ENCODE measurements at places on chromosomes 6 and 20.

- no peak for DNase-seq
Measured at GRCh38 chr6:67666177-67666964, 968.7 kb upstream of the ADGRB3 start.

- DNase-seq = no peak
Measured at GRCh38 chr6:53796451-53796780, 1.6 kb downstream of the LRRC1 start.

- DNase-seq = no peak
Measured at GRCh38 chr20:21322083-21322710, 19.1 kb downstream of the XRN2 start.

GRCh38 chr6:6287415-6287814, 33.0 kb downstream of the F13A1 start:
- DNase-seq = no peak

DNA sequence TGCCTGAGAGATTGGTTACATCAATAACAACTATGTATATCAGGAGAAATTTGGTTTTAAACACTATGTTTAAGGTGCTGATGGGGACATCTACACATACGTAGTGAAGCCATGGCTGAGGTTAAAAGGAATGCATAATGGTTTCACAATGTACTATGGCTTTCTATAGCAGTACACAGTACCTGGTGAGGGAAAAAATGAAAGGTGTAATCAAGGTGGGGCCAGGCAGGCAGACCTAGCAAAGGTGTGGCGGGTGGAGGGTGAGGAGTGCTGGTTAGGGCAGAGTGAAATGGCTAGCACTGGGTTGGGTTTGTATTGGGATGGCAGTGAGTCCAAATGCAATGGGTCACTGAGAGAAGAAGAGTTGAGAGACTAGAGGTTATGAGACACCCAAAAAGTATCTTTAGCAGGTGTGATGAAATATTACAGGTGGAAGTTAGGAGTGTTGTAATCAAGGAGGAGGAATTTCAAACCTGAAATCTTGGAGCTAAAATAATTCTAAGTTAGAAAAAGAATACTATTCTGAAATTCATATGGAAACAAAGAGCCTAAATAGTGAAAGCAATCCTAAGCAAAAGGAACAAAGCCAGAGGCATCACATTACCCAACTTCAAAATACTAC, 22.3 kb downstream of the PAQR8 start:
- DNase-seq = no peak

GRCh38 chr6:15395087-15395486, 149.2 kb downstream of the JARID2 start:
- no peak for DNase-seq

- DNase-seq = no peak
Measured at GRCh38 chr20:37363221-37364012, 17.5 kb downstream of the SRC start.

DNA sequence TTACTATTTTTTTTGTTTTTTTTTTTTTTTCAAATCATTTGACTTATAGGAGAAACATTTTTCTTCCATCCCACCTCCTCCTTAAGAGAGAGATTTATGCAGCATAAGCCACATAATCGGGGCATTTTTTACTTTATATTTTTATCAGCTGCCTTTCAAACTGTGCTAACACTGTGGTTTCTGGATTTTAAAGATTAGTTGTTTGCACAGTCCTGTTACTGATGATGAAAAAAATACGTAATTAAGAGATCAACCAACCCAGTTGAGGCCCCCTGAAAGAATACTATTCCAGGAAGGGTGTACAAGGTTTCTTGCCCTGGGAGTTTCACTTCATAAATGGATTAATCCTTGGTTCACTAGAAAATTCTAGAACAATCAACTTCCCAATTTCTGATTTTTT, 68.3 kb downstream of the MMS22L start:
- DNase-seq = no peak

DNA sequence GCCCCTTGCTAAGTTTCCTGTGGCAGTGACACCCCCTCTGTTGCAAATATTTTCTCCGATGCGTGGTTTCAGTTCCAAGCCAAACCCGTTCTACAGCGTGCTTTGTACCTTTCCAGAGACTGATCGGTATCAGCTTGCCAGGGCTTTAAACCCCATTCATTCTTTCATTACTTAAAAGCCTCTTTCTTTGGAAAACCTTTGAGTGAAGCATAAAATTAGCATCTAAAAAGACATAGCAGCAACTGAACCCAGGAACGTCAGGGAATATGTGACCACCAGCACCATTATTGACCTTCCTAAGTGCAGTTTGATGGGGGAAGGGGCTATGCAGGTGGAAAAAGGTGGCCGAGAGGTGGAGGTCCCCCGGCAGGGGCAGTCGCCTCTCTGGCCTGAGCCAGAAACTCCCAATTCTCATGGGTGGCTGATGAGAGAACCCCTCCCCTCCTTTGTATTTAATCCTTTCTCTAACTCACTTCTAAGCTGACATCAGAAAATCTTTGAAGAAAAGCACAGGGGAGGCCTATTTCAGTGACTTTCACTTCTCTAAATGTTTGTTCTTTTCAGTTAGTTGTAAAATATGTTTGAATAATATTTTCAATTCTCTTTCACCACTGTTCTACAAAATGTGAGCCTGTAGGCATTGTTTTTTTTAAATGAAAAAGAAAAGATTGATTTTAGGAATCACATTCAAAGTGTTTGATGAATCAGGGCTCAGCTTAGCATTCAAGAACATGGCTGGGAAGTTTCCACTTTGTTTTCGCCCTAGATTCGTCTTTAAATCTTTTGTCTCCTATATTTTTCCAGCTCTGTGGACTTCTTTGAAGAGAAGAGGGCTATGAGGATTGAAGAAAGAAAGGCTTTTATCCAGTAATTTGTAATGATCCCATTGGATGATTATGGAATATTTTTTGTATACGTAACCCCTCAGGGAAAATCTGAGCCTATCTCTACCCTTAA, 89.2 kb downstream of the RSPH3 start:
- peak; percentile 24 for DNase-seq

DNA sequence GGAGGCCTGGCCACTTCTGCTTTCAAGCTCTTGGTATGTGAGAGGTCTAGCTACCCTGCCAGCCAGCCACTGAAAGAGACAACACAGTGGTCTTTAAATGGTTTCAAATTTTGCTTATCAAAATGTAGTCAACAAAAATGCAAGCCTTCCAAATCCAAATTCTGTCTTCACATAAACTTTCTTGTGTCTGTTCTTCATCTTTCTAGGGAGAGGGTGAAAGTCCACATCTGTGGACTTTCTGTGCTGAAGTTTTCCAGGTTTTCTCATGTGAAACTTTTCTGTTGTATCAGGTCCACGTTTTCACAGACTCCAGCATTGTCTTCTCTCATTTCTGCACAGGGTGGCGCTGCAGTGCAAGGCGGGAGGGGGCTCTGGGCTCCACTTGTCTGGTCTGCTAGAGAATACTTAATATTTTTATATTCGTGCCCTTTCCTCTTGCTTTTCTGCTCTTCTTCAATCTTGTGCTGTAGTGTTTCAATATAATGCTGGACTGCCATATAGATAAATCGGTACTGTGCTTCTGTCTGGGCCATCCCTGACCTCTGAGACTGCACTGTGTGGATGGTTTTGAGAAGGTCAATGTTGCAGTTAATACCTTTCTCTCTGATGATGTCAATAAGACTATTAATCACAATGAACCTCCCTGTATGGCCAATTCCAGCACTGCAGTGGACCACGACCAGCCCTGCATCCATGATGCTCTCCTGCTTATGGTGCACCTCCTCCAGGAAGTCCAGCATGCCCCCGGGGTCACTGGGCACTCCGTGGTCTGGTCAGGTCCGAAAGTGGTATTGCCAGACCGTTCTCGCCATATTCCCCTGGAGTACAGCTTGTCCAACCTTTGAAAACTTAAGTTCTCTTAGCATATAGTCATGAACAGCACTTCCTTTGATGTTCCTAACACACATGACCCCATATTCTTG, 161.6 kb upstream of the TNFAIP3 start:
- DNase-seq = peak; percentile 71

- no peak for DNase-seq
Measured at GRCh38 chr6:16846399-16846778, 85.1 kb upstream of the ATXN1 start.

DNA sequence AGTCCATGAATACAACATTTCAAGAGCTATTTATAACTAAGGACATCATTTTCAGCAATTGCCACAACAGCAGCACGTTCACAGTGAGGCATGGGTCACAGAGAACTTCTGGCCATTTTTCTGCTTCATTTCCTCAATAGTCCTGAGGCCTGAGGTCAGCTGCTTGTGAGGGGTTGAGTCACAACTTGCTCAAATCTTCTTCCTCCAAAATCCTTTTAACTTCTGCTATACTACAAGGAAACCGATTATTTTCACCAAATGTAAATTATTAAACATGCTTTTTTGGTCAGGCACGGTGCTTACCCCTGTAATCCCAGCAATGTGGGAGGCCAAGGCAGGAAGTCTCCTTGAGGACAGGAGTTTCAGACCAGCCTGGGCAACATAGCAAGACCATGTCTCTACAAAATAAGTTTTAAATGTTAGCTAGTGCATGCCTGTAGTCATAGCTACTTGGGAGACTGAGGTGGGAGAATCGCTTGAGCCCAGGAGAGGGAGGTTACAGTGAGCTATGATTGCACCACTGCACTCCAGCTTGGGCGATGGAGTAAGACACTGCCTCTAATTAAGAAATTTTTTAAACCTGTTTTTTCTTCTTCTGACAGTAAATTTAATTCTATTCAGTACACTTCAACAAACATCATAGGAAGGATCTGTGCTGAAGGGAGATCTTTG, 11.1 kb upstream of the SLC16A10 start:
- peak; percentile 95 for DNase-seq

DNA sequence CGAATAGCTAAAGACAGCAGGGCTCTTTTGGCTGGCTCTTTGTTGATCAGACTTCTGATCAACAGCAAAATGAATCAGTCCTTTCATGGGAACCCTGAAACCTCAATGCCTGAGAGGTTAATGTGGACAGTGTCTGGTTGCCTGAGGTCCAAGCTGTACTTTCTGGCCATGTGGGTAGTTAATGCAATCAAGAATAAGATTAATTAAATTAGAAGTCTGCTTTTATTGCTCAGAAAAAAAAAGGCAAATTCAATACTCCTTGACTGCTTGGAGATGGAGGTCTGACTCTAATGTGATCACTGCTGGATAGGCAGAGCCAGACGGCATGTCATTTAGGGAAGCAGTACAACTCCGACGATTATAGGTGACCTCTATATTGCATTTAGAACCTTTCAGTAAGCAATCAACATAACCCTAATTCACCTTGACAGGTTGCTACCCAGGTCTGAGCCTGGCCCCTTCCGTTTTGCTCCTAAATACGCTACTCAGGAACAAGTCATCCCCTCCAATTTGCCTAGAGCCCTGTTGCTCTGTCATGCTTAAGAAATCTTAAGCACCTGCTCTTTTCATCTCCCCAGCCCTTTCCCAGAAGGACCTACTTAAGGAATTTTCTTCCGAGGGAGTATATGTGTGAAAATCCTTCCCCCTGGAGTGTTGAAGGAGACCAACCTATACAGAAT, 370.0 kb upstream of the SPTLC3 start:
- no peak for DNase-seq

GRCh38 chr6:77019081-77019480, 444.2 kb downstream of the HTR1B start:
- no peak for DNase-seq

GRCh38 chr6:86459978-86460377, 477.4 kb upstream of the HTR1E start:
- DNase-seq = no peak

DNA sequence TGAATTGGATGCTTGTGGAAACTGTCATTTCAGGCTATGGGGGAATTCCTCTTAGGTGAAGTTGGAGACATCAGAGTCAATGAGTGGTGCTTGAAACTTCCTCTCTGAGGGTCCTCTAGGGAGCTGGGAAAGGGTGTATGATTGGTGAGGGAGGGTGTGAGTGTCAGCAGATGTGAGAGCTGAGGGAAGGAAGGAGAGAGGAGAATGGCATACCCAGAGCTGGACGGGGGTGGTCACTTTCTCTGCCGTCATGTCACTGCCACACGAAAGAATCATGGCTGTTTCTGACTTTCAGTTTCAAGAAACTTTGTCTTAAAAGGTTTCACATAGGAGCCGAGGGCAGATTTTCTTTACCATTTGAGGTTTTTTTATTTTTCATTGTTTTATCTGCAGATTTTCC, 50.3 kb downstream of the DEK start:
- DNase-seq = no peak

GRCh38 chr20:6588296-6588695, 179.2 kb upstream of the BMP2 start:
- no peak for DNase-seq

GRCh38 chr20:17503301-17504065, 27.7 kb downstream of the BFSP1 start:
- no peak for DNase-seq

DNA sequence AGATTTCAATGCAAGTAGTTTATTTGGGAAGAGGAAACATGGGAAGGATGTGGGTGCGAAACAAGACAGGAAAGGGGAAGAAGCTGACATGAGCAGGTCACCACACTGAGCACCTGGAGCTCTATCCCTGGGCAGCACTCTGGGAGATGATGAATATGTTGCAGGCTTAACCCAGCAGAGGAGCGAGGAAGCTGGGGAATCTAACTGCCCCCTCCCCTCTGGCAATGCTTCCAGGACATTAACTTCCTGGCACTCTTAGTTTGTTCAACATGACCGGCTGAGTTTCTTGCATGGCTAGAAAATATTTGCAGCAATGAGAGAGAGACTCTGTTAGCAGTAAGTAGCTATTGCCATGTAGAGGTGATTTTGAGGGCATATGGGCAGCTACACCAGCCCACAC, 4.9 kb upstream of the ADA start:
- no peak for DNase-seq

GRCh38 chr20:37567671-37568588, 40.3 kb upstream of the BLCAP start:
- no peak for DNase-seq

DNA sequence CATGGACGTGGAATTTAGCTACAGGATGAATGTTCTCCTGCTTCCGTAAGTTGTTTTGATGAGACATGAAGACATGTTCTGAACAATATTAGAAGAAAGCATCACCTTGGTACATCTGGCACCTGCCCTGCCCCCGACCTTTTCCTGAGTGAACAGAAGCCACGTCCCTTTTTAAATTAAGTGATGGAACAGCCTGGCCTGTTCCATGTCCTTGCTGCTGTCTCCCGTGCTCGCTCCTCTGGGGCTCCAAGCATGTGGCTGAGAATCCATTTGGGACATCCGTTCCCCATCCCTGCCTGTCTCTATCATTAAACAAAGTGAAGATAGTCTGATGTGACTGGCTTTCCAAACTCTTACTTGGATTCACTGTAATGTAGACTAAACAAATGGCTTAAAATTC, 36.4 kb downstream of the ERMARD start:
- DNase-seq = no peak

GRCh38 chr6:150409576-150410066, 40.8 kb downstream of the IYD start:
- DNase-seq = peak; percentile 15

Measured in inflammatory macrophage (primary cell).